ENCODE measurements at places on chromosomes 5 and 9. TPM values are rescaled to one million over a fixed set of nuclear protein-coding genes. Genes with fewer than 3 reads are reported as not detected.

DNA sequence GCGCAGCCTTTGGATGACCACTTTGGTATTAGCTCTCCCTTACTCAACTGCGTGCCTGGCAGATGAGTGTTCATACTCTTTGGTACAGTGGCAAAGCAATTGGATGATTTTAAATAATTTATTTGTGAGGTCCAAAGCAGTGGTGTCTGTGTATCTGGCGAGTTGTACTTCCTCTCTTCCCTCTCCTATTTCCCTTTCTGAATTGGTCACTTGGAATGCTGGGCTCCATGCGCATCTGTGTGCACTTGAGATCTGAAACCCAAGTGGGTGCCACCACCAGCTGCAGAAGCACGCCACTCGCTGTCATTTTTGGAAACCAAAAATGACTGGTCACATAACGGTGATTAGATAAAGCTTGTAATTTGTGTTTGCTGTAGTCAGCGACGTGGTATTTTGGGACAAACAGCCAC, 386.0 kb upstream of the KLF4 start:
- DNase-seq = no peak

The GPX8 gene
- 13.5 TPM for polyA plus RNA-seq

GRCh38 chr9:132046456-132046855, 33.2 kb downstream of the MED27 start:
- DNase-seq = no peak

The MEF2C gene
- 5.3 TPM for polyA plus RNA-seq

- DNase-seq = no peak
Measured at GRCh38 chr9:105392531-105392930, 55.3 kb upstream of the FSD1L start.

The TLR4 gene
- polyA plus RNA-seq = 5.8 TPM

GRCh38 chr5:148986636-148987035, 76.2 kb downstream of the SH3TC2 start:
- no peak for DNase-seq

GRCh38 chr9:92895812-92896436, 18.1 kb upstream of the ZNF484 start:
- DNase-seq = no peak

- DNase-seq = no peak
Measured at GRCh38 chr5:60672693-60673264, 27.2 kb downstream of the DEPDC1B start.

GRCh38 chr5:144142139-144142823, 28.2 kb downstream of the YIPF5 start:
- DNase-seq = no peak

- peak; percentile 90 for DNase-seq
Measured at GRCh38 chr5:73119451-73120157, 771 bp upstream of the TMEM171 start.

DNA sequence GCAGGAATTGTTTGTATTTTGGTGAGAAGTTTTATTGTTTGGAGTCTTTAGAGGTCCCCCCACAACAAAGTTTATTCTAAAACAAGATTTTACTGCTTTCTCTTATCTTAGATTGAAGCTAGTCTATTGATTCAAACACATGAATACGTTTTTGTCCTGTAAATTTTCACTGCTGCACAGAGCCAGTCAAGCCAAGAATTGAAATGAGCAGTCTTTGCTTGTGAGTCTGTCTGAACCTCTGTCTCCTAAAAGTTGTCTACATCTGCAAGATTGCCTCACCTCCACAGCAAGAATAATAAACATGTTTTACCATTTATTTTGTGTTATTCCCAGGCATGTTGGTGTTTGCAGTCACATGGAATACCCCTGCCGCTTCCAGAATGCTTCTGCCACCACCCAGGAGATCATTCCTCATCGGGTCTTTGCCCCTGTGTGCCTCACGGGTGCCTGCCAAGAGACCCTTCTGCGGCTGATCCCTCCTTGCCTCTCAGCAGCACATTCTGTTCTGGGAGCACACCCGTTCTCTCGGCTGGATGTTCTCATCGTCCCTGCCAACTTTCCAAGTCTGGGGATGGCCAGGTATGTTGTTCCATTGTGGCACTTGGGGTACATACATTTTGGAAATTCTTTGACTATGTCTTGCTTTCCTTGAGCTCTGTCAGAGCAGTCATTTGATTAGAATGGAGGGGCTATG, 74.1 kb downstream of the AOPEP start:
- DNase-seq = no peak

The GLRA1 gene
- polyA plus RNA-seq = not detected

- DNase-seq = no peak
Measured at GRCh38 chr5:173743641-173744343, 127.3 kb upstream of the BOD1 start.

The SLC45A2 gene
- polyA plus RNA-seq = 0.22 TPM

DNA sequence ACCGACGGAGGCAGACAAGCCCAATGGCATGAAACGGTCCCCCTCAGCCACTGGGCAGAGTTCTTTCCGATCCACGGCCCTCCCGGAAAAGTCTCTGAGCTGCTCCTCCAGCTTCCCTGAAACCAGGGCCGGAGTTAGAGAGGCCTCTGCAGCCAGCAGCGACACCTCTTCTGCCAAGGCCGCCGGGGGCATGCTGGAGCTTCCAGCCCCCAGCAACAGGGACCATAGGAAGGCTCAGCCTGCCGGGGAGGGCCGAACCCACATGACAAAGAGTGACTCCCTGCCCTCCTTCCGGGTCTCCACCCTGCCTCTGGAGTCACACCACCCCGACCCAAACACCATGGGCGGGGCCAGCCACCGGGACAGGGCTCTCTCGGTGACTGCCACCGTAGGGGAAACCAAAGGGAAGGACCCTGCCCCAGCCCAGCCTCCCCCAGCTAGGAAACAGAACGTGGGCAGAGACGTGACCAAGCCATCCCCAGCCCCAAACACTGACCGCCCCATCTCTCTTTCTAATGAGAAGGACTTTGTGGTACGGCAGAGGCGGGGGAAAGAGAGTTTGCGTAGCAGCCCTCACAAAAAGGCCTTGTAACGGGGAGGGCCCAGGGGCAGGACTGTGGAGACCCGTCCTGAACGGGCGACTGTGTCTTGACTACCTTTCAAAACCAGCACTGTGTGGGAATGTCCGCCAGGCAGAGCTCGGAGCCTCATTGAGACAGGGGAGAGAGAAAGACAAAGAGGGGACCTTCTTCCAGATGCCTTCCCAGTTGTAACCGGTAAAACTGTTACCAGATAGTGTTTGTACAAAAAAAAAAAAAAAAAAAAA, 29.9 kb downstream of the CD180 start:
- no peak for DNase-seq

The IRX2 gene
- 11.7 TPM for polyA plus RNA-seq

The PCDHB12 gene
- polyA plus RNA-seq = 0.77 TPM

The LRRC14B gene
- polyA plus RNA-seq = not detected

The CXCL14 gene
- 414 TPM for polyA plus RNA-seq

The BTNL8 gene
- 1.2 TPM for polyA plus RNA-seq

The SLC6A19 gene
- polyA plus RNA-seq = 69.3 TPM

GRCh38 chr5:81756016-81756415, 5.1 kb upstream of the SSBP2 start:
- no peak for DNase-seq

The IL4 gene
- polyA plus RNA-seq = not detected

DNA sequence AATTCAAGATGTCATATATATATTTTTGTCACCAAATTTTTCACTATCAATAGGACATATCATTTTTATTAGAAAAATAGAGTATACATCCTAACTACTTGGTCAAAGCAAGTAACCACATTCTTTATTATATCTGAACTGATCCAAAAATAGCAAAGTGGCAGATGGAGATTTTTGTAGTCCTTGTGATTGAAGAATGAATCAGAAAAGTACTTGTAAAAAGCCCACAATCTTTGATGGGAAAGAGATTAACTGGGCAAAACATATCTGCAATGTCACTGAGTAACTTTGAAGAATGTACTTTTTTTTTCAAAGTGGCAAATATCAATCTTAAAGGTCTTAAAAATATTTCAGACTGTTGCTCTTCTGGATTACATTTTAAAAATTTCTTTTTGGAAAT, 1040.6 kb upstream of the SEMA6A start:
- DNase-seq = no peak

DNA sequence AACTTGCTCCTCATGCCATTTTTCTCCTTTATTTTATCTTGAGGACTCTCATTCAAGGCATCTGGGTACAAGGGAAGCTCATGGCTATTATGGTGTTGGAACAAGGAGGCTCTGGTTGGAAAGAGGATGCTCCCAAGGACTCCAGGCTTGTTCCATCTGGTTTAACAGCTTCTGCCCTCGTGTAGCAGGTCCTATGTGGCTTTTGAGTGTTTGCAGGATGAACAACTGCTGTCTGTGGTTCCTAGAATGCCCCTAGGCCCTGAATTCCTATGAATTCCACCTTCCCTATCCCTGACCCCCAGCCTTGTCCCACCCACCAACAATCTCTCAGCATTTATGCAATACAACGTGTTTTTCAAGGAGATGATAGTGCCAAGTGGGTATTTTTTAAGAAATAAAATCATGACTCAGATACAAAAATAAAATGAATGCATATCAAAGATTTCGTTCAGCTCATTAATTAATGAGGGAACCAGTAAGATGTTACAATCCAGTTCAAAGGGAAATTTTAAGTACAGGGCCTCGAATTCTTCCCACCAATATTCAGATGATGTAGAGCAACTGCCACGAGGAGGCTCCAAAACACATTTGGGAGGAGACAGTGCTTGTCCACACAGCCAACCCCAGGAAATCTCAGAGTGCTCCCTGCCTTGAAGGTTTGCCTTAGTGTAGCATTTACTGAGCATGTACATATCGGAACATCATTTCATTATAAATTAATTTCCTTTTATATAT, 182.0 kb downstream of the MUSK start:
- DNase-seq = no peak

The IFNA21 gene
- not detected for polyA plus RNA-seq

DNA sequence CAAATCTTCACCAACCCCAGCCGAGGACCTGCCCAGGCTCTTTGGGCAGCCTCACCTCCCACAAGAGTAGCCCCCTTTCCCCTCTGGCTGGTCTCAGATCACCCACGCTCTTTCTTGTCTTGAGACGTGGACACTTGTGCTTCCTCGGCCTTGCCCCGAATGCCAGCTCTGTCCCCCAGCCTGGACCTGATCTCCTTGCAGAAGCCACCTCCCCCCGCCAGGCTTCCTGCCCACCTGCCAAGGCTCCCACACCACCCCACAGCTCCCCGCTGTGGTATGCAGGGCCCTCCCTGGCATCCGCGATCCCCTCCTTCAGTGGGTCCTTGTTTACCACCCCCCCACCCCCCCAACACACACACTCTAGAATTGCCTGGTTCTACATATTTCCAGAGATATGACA, 133.7 kb downstream of the ROR2 start:
- no peak for DNase-seq

GRCh38 chr9:33106827-33107621, 30.6 kb upstream of the SMU1 start:
- peak; percentile 47 for DNase-seq

- DNase-seq = no peak
Measured at GRCh38 chr5:61279725-61280124, 52.3 kb upstream of the ZSWIM6 start.

GRCh38 chr9:113436728-113437515, 26.4 kb downstream of the C9orf43 start:
- no peak for DNase-seq

- DNase-seq = no peak
Measured at GRCh38 chr5:88808153-88808552, 74.8 kb downstream of the MEF2C start.

DNA sequence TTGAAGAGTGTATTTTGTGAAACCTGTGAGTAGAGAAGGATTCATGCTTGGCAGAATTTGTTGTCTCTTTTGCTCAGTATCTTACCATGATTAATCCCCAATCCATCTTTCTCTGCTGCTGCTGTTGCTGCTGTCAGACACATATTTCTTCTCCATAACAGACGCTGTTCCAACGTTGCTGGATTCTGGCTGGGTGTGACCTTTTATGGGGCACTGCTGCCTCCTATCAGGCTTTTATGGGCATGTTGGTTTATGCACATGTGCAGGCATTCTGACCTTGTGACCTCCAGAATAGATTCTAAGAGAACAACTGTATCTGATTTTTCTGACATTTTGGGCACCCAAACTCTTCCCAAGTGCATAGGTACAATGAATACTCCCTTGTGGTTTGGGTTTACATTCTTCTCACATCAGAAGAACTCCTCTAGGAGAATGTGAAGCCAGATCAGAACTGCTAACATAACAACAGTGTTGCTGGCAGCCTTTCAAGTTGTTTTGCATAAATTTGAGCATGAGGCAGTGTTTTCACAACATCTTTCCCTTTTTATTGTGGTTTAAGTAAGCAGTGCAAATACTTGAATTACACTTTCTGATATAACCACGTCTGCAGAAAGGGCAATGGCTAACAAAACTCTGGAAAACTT, 9.2 kb upstream of the ISL1 start:
- no peak for DNase-seq

DNA sequence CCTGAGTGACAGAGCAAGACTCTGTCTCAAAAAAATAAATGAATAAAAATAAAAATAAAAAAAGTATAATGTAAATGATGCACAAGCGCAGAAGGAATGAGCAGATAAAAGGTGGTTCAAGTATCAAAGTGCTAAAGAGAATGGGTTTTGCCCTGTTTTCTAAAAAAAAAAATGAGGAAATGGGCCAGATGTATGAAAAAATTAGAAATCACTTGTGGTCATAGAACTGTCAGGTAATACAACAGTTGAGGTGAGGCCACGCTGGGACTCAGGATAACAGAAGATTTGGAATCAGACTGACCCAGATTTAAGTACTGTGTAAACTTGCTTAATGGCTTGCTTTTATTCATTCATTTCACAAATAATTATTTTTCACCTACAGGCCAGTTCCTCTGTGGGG, 69.8 kb downstream of the MAPKAP1 start:
- no peak for DNase-seq

DNA sequence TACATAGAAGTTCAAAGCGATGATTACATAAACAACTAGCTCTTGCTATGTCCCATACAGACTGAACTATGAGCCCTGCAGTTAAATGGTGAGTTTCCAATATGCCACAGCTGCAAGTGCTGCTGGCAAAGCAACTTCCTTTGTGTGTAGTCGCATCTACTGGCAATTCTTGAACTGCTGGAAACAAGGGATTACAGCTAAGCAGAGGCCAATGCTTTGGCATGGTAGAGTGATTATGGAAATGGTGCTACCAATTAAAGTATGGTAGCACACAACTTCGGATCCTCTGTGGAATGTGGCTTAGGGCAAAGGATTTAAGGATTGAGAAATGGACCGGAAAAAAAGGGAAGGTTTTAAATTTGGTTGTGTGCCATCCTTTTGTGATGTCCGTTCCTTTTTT, 856.6 kb downstream of the MAT2B start:
- DNase-seq = no peak

GRCh38 chr5:17910318-17910717, 276.1 kb downstream of the TAF11L14 start:
- no peak for DNase-seq

The CXXC5 gene
- 116 TPM for polyA plus RNA-seq

GRCh38 chr5:135324160-135324559, 74.9 kb downstream of the MACROH2A1 start:
- DNase-seq = no peak

The IL5 gene
- polyA plus RNA-seq = not detected

Data from kidney (tissue), 22 donors.